ENCODE measurements at places on chromosomes 5 and 9.

DNA sequence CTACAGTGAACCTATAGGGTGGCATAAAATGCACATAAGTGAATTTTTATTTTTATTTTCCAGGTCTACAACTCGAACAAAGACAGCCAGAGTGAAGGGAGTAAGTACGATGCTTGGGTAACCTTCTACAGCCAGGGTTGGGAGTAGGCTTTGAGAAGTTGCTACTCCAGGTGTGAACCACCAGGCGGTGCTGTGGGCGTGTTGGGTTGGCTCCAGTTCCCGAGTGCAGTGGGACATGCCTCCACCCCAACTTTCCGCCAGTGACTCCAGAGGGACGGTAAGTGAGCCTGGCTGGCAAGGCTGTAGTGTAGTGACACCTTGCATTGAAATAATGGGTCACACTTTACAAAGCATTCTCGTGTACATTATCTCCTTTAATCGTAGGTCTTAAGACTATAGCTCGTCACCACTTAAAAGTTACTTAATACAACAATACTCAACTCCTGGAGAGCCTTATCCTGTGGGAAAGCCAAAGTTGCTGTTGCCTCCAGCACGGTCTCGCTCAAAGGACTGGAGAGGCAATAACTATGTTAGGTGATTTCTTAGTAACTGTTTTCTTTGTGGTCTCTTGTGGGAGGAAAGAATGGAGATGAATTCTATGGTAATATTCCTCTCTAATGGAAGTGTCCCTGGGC, 244.0 kb downstream of the ARHGAP26 start:
- DNase-seq: no peak

- DNase-seq: no peak
Measured at GRCh38 chr9:83413367-83413766, 124.8 kb downstream of the FRMD3 start.

DNA sequence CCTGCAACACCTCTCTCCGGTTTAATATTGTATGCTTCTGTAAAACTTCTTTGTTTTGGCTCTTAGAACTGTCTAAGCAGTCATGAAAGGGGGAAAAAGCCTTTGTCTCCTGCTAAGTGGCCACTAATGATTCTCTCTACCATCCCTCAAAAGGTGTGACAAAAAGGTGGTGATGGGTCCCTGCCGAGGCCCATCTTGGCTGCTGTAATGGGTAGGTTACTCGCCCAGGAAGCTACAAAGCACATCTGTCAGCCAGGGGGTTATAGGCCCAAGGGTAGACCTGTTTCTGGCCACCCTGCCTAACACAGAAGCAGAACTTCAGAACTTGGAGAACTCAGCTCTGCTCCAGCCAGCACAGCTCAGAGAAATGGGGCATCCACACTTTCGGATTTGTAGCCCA, 1.6 kb downstream of the FAM219A start:
- DNase-seq: no peak

- DNase-seq: no peak
Measured at GRCh38 chr5:139378101-139378825, 4.8 kb downstream of the SLC23A1 start.

- DNase-seq: no peak
Measured at GRCh38 chr9:35517131-35517530, 27.2 kb downstream of the RUSC2 start.

GRCh38 chr9:73597771-73598170, 446.1 kb downstream of the ANXA1 start:
- DNase-seq: no peak

DNA sequence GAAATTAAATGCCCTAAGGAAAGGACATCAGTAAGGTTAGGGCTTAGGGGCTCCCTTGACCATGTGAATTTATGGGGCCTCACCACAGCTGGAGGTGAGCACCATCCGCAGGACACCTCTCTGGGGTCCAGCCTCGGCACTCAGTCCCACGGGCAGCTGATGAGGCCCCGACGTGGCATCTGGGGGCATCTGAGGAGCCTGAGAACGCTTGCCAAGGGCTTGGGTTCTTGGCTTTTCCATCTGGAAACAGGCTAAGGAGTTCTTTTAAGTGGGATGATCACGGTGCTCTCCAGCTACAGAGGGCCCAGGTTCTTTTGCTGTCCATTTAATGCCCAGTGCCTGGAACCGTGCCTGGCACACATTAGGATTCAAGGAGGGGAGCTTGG, 3.6 kb downstream of the NKX2-5 start:
- DNase-seq: no peak

GRCh38 chr5:66877843-66878242, 281.6 kb downstream of the MAST4 start:
- peak; percentile 15 for DNase-seq

GRCh38 chr9:113454914-113455761, 8.4 kb upstream of the RGS3 start:
- DNase-seq: peak; percentile 40

DNA sequence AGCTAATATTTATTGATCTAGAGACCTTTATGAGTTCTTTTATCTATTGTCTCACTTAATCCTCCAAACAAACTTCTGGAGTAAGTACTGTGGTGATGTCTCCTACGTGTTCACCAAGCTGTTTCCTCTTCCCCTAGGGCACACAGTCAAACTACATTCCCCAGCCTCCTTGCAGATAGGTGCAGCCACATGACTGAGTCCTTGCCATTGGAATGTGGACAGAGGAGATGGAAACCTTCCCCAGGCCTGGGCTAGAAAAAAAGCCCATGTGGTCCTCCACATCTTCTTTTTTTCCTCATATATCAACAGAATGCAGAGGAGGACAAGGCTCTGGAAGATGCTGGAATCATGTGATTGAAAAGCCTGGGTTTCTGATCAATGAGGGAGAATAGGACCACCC, 88.0 kb downstream of the ANKRD55 start:
- DNase-seq: no peak

GRCh38 chr5:110338341-110339083, 388.0 kb downstream of the TMEM232 start:
- DNase-seq: no peak

- peak; percentile 43 for DNase-seq
Measured at GRCh38 chr5:175797521-175798038, 73.8 kb upstream of the CPLX2 start.

DNA sequence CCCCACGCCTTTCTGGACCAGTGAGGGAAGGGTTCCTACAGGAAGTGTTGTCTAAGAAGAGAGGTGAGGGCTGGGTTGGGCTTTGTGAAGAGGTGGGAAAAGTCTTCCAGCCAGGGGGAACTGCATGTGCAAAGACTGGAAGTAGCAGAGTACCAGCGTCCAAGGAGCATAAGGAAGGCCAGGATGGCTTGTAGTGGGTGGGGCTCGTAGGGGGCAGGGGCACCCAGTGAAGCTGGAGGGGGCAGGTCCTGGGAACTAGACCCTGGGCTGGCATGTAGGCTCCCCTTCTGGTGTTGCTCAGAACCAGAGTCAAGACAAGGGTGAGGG, 20.4 kb downstream of the PRRX2 start:
- no peak for DNase-seq

GRCh38 chr5:153623751-153624450, 133.4 kb downstream of the GRIA1 start:
- no peak for DNase-seq

DNA sequence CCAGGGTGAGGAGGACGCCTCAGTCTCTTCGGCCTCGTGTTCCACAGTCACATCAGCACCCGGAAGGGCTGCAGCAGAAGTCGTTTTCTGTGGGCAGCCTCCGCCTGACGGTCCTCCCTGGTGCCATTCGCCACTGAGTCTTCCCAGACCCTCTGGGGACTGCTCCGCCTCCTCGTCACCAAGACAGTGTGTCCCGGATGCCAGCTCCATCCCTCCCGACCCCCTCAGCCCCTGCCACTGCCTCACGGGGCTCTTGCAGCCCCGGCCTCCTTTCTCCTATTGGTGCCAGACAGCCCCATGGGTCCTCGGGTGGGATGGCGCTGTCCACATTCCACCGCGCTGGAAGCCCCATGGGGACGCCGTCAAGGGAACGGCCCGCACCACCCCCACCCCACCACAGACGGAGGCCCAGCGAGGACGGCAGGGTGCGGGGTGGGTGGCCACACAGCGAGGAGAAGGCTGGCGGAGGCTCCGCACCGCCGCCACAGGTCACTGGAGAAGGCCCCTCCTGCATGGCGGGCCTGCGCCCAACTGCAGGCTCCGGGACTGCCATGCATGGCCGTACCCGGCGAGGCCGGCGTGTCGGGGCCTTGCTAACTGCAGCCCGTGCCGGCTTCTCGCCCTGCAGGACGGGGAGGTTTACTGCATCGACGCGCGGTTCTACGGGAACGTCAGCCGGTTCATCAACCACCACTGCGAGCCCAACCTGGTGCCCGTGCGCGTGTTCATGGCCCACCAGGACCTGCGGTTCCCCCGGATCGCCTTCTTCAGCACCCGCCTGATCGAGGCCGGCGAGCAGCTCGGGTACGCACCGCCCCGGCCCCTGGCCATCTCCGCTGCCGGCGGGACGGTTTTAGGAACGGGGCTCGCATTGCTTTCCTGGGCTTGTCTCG, 43.6 kb upstream of the CACNA1B start:
- DNase-seq: no peak

- peak; percentile 55 for DNase-seq
Measured at GRCh38 chr5:55668356-55668755, 43.8 kb downstream of the SLC38A9 start.

- peak; percentile 79 for DNase-seq
Measured at GRCh38 chr9:109012009-109012875, 1.1 kb downstream of the CTNNAL1 start.

- DNase-seq: no peak
Measured at GRCh38 chr5:157115502-157115901, 6.7 kb upstream of the HAVCR2 start.

GRCh38 chr9:130214776-130215340, 42.7 kb downstream of the NCS1 start:
- no peak for DNase-seq

GRCh38 chr9:128940271-128940921, 7.0 kb downstream of the DOLK start:
- DNase-seq: no peak

DNA sequence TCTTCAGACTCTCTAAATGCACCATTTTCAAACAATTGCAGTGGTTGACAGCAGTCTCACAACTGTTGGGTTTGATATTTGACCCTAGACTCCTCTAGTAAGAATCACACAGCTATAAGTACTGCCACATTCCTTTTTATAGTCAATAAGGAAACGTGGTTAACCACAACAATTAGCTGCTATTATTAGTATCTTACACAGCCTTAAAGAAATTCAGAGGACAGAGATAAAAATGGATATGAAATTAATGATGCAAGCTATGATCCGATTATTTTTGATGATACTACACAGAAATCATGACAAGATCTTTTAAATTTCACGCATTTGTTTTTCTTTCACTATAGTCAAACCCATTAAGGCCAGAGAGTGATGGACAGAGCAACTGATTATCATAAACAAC, 288.6 kb upstream of the C9orf72 start:
- peak; percentile 35 for DNase-seq

- peak; percentile 25 for DNase-seq
Measured at GRCh38 chr5:150763023-150763769, 4.4 kb upstream of the DCTN4 start.

DNA sequence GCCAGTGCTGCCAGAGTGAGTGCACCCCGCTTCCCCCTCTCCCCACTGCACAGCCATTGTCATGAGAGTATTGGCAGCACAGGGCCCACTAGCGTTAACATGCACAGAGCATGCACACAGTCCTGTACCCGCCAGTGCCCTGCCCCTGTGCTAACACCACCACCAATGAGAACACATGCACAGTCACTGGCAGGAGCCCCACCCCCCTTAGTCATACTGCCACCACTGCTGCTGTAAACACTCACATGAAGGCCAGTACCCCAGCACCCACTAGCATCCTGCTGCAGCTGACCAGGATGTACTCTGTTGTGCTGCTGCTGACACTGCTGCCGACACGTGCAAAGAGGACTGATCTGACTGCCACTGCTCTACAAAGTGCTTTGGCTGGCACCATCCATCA, 19.5 kb upstream of the RANBP6 start:
- no peak for DNase-seq

GRCh38 chr5:57887851-57888621, 405.4 kb upstream of the ACTBL2 start:
- DNase-seq: peak; percentile 78

DNA sequence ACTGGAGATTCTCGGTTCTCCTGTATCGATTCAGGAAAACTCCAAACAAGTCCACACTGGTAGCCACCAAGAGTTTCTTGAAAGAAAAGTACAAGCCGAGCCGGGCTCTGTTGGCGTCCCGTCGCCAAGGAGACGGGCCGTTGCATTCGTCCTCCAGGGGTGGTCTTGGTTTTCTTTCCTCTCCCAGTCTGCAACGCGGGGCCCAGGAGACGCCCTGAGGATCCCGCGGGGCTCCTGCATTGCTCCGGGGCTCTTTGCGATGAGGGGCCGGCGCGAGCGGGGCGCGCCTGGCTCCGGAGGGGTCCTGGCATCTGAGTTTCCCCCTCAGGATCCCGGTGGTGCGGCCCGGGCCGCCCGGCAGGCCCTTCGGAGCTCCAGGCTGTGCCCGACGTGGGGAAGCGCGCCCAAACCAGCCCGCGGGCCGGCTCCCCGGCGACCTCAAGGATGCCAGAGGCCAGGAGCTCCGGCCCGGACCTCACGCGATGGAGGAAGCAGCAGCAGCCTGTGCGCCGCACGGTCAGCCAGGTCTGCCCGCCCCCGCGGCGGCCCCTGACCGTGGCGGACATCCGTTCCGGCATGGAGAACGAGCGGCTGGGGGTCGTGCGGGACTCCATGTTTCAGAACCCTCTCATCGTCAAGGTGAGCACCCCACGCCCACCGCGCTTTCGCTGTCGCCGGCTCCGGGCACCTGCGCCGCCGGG, at the start of gene CFAP77:
CFAP77 (plus strand) TSS at position 384 of the 701 bp plus-strand sequence; CDS start at position 445, 61 bp downstream.
- peak; percentile 81 for DNase-seq

DNA sequence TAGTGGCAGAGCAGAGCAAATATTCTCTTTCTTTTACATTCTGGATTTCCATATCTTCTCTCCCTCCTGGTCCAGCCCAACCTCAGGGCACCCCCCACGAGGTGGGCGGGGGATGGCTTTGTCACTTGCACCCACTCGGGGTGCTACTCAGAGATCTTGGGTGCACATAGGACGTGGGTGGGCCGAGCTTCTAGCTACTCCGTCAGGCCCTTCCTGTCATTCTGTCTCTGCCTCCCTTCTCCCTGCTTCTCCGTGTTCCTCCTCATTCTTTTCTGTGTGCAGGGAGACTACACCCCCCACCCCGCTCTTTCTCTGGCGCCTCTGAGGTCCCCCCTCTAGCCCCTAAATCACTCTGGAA, 19.5 kb downstream of the PCDHGC5 start:
- DNase-seq: no peak

DNA sequence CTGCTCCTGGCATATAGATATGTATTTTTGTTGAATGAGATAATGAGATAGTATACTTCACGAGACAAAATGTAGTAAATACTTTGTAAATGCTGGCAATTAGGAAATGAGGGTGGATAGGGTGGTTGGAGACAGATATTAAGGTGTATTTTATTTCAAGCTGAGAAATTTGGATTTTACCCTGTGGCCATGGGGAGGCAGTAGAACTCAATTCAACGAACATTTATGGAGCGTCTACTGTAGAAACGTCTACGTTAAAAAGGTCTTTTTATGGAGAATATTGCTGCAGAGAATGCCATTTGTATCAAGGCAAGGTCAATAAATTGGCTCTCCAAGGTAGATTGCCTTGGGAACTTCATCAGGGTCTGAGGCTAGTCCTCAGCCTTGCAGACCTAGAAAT, 21.5 kb upstream of the RALGPS1 start:
- no peak for DNase-seq

GRCh38 chr9:128160603-128160987, 530 bp downstream of the BBLN start:
- DNase-seq: peak; percentile 43
